ENCODE measurements at places on chromosomes 4 and X.

GRCh38 chrX:101411984-101412383 is 4.0 kb downstream of the HNRNPH2 start:
- DNase-seq, result no peak

GRCh38 chr4:8688041-8688907 is 95.7 kb downstream of the CPZ start:
- DNase-seq, result no peak

GRCh38 chrX:11941571-11941970 is 183.5 kb downstream of the MSL3 start:
- no peak for DNase-seq

GRCh38 chrX:20980426-20980825 is 393.8 kb upstream of the CNKSR2 start:
- no peak for DNase-seq

DNA sequence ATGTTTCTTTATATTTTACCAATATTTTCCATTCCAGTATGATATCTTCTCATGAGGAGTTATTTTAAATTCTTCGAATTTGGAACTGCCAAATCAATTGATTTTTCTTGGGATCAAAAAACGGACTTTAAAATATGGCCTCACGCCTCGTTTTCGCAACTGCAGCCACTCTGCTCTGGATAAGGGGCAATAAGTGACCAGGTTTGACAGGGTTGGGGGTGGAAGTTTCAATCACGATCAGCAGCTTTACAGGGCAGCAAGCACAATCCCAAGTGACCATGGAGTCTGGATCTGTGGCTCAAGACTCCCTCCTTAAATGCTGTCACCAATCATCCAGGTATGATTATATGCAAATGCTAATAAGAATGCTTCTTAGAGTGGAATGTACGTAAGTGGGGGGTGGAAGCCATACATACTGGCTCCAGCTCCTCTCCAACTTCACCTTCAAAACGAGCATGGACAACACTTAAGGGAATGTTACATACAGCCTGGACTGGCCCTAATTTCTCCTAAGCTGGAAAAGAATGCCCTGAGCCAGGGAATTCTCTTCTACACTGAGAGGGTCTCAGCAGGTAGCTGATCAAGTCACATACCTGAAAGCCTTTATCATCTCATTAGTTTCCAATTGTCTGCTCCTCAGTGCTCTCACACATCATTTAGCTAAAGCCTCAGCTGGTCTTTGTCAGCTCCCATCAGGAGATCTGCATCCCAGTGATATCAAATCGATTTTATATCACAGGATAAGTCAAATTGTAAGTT is 176.9 kb upstream of the DCAF8L1 start:
- DNase-seq, result no peak

DNA sequence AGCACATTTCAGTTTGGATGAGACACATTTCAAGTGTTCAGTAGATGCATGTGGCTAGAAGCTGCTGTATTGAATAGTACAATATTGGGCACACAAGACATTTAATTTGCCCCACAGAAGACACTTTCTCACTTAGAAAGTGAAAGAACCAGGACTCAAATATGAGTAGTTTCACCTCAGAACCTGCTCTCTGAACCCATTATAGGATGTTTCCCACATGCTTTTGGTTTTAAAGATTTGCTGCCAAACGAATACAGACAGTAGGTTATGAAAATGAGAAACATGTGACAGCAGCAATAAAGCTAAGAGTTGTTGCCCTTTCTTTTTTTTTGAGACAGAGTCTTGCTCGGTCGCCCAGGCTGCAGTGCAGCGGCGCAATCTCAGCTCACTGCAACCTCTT is 32.3 kb downstream of the C4orf54 start:
- DNase-seq, result no peak

GRCh38 chr4:30396772-30397475 is 323.2 kb upstream of the PCDH7 start:
- DNase-seq, result no peak

DNA sequence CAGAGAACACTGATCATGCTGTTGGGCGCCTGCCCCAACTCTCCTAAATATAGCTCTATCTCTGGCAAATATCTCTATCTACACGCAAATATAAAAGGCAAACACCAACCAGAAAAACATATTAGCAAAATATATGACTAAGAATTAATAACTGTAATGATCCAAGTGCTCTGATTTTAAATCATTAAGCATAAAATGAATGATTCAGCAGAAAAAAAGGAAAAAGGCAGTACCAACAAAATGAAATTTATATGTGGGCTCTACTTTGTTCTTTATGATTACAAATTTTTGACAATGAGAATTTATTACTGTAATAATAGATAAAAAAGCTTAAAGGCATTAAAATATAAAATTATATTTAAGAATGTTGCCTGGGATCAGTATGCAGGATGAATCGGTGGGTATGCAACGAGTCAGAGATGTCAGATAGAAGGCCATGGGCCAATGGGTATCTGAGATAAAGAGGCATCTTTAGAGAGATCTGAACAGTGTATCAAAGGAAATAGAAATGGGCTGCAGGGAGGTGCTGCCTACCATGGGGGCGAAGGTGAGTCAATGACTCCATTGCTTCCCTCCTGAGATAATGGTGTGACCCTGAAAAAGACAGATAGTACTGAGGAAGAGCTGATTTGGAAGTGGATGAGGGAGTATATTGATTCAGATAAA is 234.8 kb downstream of the SCFD2 start:
- DNase-seq, result no peak
